ENCODE measurements at places on chromosomes 2 and 18.
A peak's percentile ranks its signal among the peaks of the same experiment; 100 is the strongest.

DNA sequence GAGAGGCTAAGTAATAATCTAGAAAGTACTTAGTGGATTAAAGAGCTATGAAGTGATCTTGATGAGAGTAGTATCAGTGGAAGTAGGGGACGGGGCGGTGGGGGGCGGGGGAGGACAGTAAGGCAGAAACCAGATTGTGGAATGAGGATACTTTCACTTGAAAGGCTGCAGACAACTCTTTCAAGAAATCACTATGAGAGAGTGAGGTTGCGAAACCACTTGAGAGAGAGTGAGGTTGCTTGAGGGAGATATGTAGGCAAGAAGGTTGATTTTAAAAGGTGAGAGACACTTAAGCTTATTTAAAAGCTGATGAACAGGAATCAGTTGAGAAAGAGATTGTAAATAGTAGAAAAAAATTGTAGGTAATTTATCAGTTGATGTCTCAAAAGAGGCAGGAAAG, 3.8 kb downstream of the ZNF397 start:
- no peak for DNase-seq

- no peak for DNase-seq
Measured at GRCh38 chr2:242029422-242030225, 160.1 kb downstream of the RTP5 start.

GRCh38 chr2:134207589-134208209, 46.2 kb upstream of the MGAT5 start:
- DNase-seq = peak; percentile 73

- peak; percentile 6 for DNase-seq
Measured at GRCh38 chr18:58847383-58848071, 17.1 kb upstream of the ZNF532 start.

DNA sequence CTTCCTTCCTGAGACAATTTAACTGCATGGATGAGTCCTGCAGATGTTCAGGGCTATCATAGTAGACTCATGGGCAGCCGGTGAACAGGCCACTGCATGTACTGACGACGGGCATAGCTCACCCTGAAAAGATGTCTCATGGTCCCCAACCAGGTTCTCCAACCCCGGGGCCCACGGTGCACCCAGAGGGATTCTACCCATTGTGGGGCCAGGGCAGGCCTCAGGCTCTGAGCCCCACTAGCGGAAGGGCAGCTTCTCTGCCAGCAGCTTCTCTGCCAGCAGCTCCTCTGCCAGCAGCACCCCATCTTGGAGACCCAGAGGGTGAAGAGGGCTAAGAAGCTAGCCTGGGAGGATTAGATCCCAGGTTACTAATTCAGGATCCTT, 3.2 kb upstream of the CNNM4 start:
- no peak for DNase-seq

DNA sequence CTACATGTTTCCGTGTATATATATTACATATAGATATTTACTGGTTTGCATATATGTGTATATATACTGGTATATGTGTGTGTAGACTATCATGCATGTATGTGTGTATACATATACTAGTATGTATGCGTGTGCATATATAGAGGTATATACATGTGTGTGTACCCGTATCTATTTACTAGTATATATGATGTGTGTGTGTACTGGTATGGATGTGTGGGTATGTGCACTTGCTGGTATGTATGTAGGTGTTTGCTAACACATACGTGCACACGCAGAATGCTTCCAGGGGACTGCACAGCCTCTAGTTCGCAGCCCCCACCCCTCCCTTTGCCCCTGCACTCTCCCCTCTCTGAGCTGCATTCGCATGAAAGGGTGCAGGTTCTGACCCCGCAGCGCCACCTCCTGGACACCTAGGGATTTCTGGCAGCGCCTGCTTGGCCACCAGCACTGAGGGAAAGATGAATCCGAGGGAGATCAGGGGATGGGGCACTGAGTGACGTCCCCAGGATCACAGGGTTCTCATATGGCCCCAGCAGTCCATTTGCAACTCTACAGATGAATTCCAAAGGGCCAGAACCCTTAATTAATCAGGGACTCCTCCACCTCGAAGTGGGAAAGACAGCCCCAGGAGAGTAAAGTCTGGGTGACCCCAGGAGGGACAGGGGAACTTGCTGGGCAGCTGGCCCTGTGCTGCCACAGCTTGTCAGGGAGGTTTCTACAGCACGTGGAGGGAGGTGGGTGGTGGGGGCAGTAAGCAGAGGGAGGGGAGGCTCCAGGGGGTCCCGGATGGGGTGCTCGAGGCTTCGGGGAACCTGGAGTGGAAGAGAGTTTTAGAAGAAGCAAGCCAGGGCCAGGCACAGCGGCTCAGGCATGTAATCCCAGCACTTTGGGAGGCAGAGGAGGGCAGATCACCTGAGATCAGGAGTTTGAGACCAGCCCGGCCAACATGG, 66.8 kb upstream of the ASAP2 start:
- DNase-seq = peak; percentile 81

GRCh38 chr2:203061346-203061745, 46.7 kb downstream of the NBEAL1 start:
- DNase-seq = no peak

DNA sequence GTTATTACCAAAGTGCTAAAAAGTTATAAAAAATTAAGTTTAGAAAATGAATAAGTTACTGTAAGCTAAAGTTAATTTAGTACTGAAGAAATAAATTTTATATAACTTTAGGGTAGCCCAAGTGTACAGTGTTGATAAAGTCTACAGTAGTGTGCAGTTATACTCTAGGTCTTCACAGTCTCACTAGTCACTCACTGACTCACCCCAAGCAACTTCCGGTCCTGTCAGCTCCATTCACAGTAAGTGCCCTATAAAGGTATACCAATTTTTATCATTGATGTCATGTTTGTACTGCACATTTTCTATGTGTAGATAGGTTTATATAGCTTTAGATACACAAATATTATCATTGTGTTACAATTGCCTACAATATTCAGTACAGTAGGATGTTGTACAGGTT, 518.3 kb upstream of the PIK3C3 start:
- DNase-seq = no peak

DNA sequence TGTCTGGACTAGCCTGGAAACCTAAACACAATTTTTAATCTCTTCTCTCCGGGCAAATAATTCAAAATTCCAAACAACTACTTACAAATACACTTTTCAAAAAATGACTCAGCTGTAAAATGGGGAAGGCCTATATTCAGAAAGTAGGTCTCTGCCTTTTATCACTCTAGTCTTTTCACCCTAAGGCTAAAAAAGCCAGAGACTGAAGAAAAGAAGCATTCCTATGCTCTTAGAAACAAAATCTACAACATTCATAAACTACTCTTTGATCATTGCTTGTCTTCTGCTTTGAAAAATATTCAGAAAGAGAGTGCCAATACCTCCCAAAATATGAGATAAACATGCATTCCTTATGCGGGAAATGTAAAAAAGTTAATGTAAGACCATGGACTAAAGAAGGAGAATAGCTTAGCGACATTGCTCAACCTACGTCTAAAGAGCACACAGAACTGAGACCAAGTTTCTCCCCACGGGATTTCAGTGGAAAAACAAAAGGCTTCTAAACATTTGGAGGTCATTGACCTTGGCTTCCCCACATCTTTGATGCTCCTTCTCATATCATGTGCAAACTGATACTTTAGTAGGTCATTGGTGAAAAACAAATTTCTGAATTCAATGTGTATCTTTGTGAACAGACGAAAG, 74.4 kb upstream of the EPB41L3 start:
- no peak for DNase-seq

DNA sequence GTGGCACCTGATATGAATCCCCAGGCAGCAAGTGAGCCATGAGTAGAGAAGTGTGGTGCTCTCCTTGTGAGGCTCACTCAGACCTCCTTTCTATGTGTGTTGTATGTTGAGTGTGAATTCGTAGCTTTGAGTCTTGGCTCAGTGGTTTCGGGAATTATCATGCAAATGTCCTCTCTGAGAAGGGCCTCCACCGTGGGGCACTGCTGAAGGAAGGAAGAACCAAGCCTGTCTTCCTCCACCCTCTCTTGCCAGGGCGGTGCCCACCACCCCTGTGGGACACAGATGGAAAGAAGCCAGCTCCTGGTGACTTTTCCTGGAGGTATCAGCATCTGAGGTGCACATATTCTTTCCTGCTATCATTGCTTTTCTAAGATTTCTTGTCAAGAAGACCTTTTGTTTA, 156.1 kb downstream of the MYT1L start:
- no peak for DNase-seq

DNA sequence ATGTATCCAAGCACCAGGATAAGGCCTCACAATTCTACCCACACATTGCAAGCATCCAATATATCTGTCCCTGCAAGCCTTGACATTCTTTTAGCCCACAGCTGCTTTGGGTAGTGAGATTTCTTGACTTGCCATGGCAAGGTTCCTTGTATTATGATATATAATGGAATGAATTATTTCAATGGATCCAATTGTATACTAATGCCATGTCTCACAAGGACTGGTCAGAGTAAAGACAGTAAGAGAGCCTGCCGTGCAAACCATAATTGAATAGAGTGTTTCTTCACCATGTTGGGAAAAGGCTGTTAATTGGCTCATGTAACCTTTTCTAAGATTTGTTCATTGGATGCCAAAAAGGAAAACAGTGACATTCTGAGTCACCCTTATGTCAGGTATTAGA, 64.3 kb upstream of the RBBP8 start:
- no peak for DNase-seq

DNA sequence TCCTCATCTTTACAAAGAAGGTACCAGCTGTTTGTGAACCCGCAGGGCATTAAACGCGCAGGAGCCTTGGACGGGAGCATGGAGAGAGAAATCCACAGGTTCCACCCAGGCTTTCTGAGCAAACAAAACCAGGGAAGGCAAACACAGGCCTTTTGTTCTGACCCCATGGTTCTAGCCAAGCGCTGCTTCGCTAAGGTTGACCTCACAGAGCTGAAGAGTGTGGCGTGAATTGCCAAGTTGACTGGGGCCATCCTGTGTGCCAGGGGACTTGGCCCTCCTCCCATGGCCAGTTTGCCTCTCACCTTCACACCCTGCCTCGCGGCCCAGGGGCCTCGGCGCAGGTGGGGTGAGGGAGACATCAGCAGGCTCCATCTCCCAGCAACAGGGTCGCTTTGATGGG, 74.1 kb downstream of the VAPA start:
- no peak for DNase-seq

GRCh38 chr2:187105218-187105617, 256.2 kb upstream of the ZSWIM2 start:
- no peak for DNase-seq

GRCh38 chr18:10518595-10519255, 7.1 kb upstream of the NAPG start:
- DNase-seq = no peak

GRCh38 chr2:158486150-158486969, 29.6 kb downstream of the PKP4 start:
- no peak for DNase-seq

GRCh38 chr2:176246331-176246730, 22.9 kb upstream of the MTX2 start:
- DNase-seq = no peak

DNA sequence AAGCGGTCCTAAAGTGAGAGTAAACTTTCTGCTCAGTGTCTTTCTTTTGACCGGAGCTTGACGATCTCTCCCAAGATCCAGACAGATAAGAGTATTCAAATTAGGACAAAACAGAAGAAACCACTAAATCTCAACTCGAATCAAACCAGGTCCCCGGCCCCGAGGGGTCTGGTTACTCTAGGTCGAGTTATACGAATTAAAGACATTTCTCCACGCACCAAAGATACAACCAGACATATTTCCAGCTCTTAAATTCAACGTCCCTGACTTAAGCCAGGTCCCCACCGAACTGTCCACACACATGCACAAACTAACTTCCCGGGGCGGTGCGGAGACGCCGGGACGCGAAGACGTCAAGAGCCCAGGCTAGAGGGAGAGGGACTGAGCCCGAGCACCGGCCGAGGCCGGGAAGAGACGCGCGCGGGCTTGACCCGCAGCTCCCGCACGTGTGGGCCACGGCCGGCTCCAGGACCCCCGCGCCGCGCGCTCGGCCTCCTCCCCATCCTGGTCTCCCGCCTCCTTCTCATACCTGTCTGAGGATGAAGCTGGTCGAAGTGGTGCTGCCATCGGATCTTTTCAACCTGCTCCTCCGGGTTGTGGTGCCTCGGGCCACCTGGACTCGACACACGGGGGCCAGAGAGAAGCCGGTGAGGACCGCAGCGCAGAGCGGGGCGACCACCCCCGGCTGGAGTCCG, 896 bp downstream of the CACNB4 start:
- DNase-seq = peak; percentile 18

DNA sequence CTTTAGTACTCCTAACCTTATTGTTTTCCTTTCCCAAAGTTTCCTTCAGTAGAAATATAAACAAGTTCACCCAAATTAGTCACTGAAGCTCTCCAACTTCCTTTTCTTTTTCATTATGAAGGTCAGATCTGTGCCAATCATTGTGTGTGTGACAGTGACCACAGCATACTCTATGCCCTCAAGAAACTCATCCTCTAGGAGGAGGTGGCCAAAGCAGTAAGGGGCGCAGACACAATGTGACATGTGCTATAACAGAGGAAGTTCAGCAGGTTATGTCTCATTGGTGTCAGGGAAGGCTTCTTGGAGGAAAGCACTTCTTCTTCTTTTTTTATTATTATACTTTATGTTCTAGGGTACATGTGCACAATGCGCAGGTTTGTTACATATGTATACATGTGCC, 60.0 kb upstream of the PSME4 start:
- no peak for DNase-seq

DNA sequence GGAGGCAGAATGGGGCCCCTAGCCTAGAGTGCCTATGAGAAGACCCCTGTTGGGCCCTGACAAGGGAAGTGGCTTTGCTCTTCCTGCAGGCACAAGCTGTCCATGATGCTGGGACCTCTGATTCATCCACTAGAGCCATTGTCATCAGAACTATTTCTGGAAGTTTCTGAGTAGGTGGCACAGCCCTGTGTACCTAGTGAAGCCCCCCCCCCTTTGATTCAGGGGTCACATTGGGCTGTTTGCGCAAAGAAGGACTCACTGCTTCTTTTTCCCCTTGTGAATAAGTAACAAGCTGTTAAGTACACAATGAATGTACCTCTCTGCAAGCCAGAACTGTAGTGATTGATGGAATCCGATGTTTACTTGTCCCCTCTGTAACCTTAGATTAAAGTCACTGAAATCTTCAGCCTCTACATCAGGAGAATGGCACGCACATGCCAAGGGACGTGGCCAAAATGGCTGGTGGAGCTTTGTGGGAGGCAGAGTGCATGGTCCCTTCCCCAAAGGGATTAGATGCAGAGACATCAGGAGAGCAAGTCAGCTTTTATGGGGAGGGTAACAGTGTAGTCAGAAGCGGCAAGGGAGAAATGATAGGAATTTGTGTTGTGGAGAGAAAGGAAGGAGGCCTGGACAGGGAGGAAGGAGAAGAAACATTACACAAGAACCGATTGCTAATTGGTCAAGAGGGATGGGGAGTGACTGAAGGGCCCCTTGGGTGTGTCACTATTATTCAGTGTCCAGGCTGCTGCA, 267.6 kb upstream of the RAB12 start:
- DNase-seq = no peak

- no peak for DNase-seq
Measured at GRCh38 chr2:226115102-226115831, 684.4 kb downstream of the IRS1 start.
